Activated naive CD8-positive, alpha-beta T cell treated with anti-CD3 and anti-CD28 coated beads for 36 hours (primary cell): ENCODE measurements at places on chromosomes 13 and 19. TPM values are rescaled to one million over a fixed set of nuclear protein-coding genes. Genes with fewer than 3 reads are reported as not detected.

FGF22 gene
- not detected for total RNA-seq

RASAL3 gene
- total RNA-seq, result 83.4 TPM

GRCh38 chr13:34035676-34036325 is 217.9 kb downstream of the RFC3 start:
- H3K4me1 ChIP-seq, result no peaks in the 10 kb centered on the region
- H3K27ac ChIP-seq, result no peak overlapping the region
- DNase-seq, result no peak
- no peaks in the 10 kb centered on the region for H3K36me3 ChIP-seq
- peaks cover 15% of the 10 kb centered on the region for H3K27me3 ChIP-seq
- no peak overlapping the region for H3K4me3 ChIP-seq

- no peak overlapping the region for H3K4me3 ChIP-seq
- no peaks in the 10 kb centered on the region for H3K36me3 ChIP-seq
- no peak for DNase-seq
- no peaks in the 10 kb centered on the region for H3K4me1 ChIP-seq
These were observed 98.7 kb downstream of the CCNA1 start for GRCh38 chr13:36530861-36531590.

DNA sequence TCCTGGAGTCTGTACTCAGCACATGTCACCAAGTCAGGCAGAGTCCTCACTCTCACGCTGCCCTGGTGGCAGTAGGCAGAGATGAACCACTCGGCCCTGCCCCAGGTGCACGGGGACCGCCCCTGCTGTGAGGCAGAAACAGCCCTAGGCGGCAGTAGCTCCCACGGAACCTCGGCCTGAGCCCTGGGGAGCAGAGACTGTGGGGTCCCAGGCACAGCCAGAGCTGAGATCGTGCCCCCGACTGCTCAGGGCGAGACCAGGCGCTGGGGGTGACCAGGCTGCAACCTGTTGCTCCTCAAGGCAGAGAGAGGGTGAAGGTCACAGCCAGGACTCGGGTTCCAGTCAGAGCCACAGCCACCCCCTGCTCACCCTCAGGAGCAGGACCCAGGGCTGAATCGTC is 34.9 kb downstream of the AP1M1 start:
- no peak overlapping the region for H3K27ac ChIP-seq
- no peaks in the 10 kb centered on the region for H3K27me3 ChIP-seq
- no peak for DNase-seq
- no peak overlapping the region for H3K4me3 ChIP-seq
- H3K36me3 ChIP-seq, result peaks cover 44% of the 10 kb centered on the region

DNA sequence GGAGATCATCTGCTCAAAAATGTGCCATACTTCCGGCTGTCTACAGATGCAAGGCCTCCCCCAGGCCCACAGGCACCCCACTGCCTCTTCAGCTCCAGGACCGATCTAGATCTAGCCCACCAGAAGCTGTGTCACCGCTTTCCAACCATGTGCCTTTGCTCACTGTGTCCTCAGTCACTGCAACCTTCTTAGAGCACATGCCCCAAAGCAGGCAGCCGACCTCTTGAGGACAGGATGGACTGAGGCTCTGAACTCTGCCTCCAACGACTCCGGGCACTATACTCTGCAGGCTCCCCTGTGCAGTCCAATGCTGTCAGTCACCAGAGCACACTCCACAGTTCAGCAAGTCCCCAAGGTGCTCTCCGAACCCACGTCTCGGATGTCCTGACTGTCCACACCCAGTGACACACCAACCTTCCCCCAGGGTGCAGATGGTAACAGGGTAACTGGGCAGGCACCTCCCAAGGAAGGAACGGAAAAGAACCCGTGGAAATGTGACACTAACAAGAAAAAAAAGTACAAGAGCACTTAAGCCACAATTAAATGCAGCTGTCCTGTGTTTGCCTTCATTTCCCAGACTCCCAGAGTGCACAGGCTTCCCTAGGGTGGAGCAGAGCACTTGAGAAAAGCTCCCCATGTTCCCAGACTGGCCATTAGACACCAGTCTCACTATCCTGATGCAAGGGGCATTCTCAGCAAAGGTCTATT is 4.8 kb downstream of the STK24 start:
- peak overlapping the region; percentile 81 for H3K27ac ChIP-seq
- DNase-seq, result no peak
- peaks cover 54% of the 10 kb centered on the region for H3K36me3 ChIP-seq
- H3K27me3 ChIP-seq, result no peaks in the 10 kb centered on the region

DNA sequence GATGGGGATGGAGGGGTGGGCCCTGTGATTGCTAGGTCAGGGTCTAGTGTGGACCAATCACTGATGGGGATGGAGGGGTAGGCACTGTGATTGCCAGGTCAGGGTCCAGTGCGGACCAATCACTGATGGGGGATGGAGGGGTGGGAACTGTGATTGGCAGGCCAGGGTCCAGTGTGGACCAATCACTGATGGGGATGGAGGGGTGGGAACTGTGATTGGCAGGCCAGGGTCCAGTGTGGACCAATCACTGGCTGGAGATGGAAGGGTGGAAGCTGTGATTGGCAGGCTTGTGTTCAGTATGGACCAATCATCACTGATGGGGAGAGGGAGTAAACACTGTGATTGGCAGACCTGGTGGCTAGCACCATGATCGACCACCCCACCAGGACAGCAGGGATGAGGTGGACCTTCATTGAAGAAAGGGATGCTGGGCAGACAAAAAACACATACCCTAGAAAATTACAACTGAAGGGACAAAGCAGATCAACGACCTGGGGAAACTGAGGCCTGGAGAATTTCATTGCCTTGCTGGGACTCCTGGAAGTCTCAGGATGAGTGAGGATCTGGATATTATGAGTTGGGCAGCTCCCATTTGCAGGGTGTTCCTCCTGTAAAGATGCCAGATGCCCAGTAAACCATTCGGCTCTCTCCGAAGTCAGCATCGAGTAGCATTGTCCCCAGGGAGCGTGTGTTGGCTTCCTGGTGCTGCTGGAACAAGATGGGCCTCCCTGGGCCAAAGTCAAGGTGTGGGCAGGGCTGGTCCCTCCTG is 15.5 kb downstream of the TMPRSS9 start:
- peaks cover 1% of the 10 kb centered on the region for H3K4me1 ChIP-seq
- no peak overlapping the region for H3K27ac ChIP-seq
- H3K27me3 ChIP-seq, result peaks cover 3% of the 10 kb centered on the region
- DNase-seq, result no peak

DNA sequence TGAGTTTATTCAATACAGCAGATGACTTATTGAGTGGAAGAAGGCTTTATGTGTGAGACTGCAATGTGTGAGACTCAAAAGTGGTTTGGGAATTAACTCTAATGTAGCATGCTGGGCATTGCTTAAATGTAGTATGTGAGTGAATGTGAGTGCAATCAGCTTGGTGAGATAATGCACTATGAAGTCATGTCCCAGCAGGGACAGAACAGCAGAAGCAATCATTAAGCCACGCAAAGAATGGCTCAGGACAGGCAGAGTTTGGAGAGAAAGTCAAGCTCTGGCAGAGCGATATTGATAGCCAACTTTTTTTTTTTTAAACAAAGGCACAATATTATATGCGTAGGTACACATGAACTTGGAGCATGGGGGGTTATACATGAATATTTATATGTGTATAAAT is 597.7 kb downstream of the GPC6 start:
- H3K4me1 ChIP-seq, result no peaks in the 10 kb centered on the region
- H3K27ac ChIP-seq, result no peak overlapping the region
- H3K36me3 ChIP-seq, result no peaks in the 10 kb centered on the region
- H3K27me3 ChIP-seq, result peaks cover 10% of the 10 kb centered on the region
- no peak for DNase-seq

DNA sequence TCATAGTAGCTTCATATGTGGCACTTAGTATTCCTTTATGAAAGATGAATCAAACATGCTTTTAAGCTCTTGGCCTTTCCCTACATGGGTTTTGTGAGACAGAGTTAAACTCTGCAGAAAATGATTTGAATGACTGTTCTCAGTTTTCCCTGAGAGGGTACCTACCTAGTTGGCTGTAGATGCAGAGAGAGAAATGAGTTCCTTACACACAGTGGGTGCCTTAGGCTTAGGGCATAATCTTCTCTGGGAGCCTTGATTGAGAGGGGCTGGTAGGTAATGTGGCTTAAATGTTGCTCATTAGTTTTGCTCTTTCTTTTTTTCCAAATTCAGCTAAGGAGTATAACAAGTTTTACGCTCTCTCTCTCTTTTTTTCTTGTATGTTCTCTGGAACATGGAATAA is 3.0 kb downstream of the URI1 start:
- H3K27me3 ChIP-seq, result no peaks in the 10 kb centered on the region
- DNase-seq, result no peak
- H3K4me3 ChIP-seq, result peak overlapping the region; percentile 68
- peak overlapping the region; percentile 75 for H3K27ac ChIP-seq

GRCh38 chr13:73366241-73366640 is 307.4 kb downstream of the KLF5 start:
- H3K27me3 ChIP-seq, result no peaks in the 10 kb centered on the region
- H3K27ac ChIP-seq, result no peak overlapping the region
- no peaks in the 10 kb centered on the region for H3K4me1 ChIP-seq
- H3K36me3 ChIP-seq, result no peaks in the 10 kb centered on the region
- DNase-seq, result no peak

DNA sequence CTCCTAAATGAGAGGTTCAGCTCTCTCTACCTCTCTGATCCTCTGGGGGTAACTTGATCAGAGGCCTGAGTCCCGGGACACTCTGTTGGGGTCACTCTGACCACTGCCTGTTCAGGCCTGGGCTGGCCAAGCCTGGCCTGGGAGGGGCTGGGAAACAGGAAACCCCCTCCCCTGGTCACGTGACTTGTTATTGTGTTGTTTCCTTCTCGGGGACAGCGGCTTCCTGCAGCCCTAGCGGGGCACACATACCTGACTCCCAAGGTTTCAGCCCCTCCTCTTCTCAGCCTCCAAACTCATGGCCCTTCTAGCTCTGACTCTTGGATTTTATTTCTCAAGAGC is at the start of gene USHBP1:
Gene USHBP1 (minus strand): TSS at position 105 of the 339 bp plus-strand sequence. CDS start 446 bp downstream, outside the sequence.
- no peak within 1 kb of the TSS for H3K4me3 ChIP-seq
- peaks cover 10% of the 10 kb centered on the region for H3K4me1 ChIP-seq
- H3K36me3 ChIP-seq, result peaks cover 4% of the 10 kb centered on the region
- peaks cover 4% of the 10 kb centered on the region for H3K27me3 ChIP-seq
- no peak within 1 kb of the TSS for H3K27ac ChIP-seq

DNA sequence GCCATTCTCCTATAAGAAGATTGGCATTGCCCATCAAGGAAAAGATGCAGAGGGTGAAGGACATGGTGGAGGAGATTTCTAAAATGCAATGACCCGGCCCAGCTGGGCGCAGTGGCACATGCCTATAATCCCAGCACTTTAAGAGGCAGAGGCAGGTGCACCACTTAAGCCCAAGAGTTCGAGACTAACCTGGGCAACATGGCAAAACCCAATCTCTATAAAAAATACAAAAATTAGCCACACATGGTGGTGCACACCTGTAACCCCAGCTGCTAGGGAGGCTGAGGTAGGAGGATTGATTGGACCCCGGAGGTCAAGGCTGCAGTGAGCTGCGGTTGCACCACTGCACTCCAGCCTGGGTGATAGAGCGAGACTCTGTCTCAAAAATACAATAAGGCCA is 331.8 kb downstream of the FOXO1 start:
- H3K4me3 ChIP-seq, result no peak overlapping the region
- H3K4me1 ChIP-seq, result peaks cover 23% of the 10 kb centered on the region
- H3K27ac ChIP-seq, result no peak overlapping the region
- peaks cover 1% of the 10 kb centered on the region for H3K36me3 ChIP-seq
- no peak for DNase-seq

- H3K4me3 ChIP-seq, result no peak overlapping the region
- DNase-seq, result peak; percentile 44
- H3K36me3 ChIP-seq, result peaks cover 30% of the 10 kb centered on the region
- H3K4me1 ChIP-seq, result peaks cover 24% of the 10 kb centered on the region
- no peak overlapping the region for H3K27ac ChIP-seq
These were observed 16.4 kb downstream of the ZNF574 start for GRCh38 chr19:42092350-42092749.

DNA sequence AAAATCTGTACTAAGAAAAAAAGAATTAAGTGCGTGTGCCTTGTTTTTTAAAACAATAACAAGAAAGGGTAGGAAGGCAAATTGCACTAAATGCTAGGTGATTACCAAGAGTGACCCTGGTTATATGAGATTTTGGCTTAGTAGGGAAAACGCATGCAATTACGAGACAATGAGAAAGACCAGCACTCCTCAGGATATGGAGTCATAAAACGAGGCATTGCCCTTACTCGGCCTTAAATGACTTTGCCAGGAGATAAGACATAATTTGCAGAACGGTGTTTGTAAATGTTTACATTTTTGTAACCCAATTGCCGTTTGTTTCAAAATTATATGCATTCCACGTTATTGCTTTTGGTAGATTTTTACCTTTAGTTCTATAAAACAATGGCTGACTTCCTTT is 179.8 kb downstream of the RBM26 start:
- no peak overlapping the region for H3K4me3 ChIP-seq
- H3K36me3 ChIP-seq, result no peaks in the 10 kb centered on the region
- peaks cover 11% of the 10 kb centered on the region for H3K27me3 ChIP-seq
- no peak overlapping the region for H3K27ac ChIP-seq
- peaks cover 1% of the 10 kb centered on the region for H3K4me1 ChIP-seq

GRCh38 chr19:1156305-1156801 is 17.7 kb downstream of the SBNO2 start:
- H3K4me3 ChIP-seq, result no peak overlapping the region
- H3K27ac ChIP-seq, result no peak overlapping the region
- H3K27me3 ChIP-seq, result no peaks in the 10 kb centered on the region
- H3K4me1 ChIP-seq, result no peaks in the 10 kb centered on the region

GRCh38 chr13:60214213-60215055 is 50.7 kb upstream of the DIAPH3 start:
- DNase-seq, result no peak
- no peak overlapping the region for H3K27ac ChIP-seq
- no peak overlapping the region for H3K4me3 ChIP-seq
- H3K27me3 ChIP-seq, result peaks cover 11% of the 10 kb centered on the region

DNA sequence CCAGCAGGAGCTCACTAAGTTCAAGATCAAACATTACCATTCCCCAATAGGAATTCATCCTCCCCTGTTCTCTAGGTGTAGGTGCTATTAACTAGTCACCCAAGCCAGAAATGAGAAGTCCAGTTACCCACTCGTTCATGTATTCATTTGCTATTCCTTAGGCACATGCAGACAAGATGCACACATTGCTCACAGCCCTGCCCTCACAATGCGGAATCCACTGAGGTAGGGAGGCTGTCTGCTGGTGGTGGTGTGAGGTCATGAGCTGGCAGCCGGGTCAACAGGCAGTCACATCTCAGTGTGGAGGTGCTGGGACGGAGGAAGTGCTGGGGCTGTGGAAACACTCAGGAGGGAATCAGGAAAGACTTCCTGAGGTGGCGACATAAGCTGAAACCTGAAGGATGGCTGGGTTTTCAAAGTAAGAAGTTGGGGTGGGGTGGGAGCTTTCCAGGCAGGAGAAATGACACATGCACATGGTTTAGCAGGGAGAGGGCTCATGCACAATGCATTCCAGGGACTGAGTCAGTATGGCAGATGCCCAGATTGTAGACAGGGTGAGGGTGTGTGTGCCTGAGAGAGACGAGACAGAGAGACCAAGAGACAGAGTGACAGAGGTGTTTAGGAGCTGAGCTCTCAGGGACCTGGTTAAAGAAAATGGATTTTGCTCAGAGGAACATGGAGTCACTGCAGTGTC is 117.6 kb downstream of the USP12 start:
- H3K36me3 ChIP-seq, result peaks cover 2% of the 10 kb centered on the region
- H3K27ac ChIP-seq, result no peak overlapping the region
- no peak overlapping the region for H3K4me3 ChIP-seq
- no peak for DNase-seq
